ENCODE measurements at places on chromosomes 2 and 18. TPM values are rescaled to one million over a fixed set of nuclear protein-coding genes. Genes with fewer than 3 reads are reported as not detected.

Gene LRRC30
- not detected for total RNA-seq

Gene ASB18
- not detected for total RNA-seq

Gene CAPN14
- total RNA-seq = not detected

Gene CKAP2L
- not detected for total RNA-seq

Gene APLF
- 6.9 TPM for total RNA-seq

Gene CDH7
- 16.5 TPM for total RNA-seq

Gene GAL3ST2
- 0.30 TPM for total RNA-seq

Gene SERPINB8
- total RNA-seq = 29.4 TPM

Gene GALNT14
- 0.21 TPM for total RNA-seq

Gene RBFA
- 33.3 TPM for total RNA-seq

Gene NMUR1
- total RNA-seq = 0.21 TPM

Gene DYSF
- 12.0 TPM for total RNA-seq

All from tibial nerve (tissue), 4 donors.